ENCODE measurements at places on chromosomes 13 and 19.
A peak's percentile ranks its signal among the peaks of the same experiment; 100 is the strongest.

DNA sequence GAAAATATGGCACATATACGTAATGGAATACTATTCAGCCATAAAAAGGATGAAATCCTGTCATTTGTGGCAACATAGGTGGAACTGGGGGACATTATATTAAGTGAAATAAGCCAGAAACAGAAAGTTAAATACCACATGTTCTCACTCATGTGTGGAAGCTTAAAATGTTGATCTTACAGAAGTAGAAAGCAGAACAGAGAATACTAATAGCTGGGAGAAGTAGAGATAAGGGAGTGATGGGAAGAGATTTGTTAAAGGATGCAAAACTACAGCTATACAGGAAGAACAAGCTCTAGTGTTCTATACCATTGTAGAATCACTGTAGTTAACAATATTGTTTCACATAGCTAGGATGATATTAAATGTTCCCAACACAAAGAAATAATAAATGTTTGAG lies 68.1 kb downstream of the RUBCNL start:
- DNase-seq: no peak

- peak; percentile 63 for DNase-seq
These were observed at the start of gene FKRP for GRCh38 chr19:46745521-46746280. TSS of gene FKRP (plus strand) at chr19:46746057. CDS start at chr19:46755451, 9,394 bp downstream.

DNA sequence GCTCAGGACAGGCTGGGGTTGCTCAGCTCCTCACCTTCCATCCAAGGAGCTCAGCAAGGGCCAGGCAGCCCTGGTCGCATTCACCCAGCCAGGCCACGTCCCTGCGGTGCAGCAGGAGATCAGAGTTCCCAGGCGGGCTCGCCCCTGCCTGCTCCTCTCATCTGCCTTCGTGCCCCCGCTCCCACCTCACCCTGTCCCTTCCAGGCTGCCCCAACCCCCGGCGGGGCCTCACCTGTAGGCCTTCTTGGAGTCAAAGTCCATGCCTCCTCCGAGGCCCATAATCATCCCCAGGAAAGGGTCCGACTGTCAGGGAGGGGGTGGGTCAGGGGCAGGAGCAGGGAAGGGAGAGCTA lies 1.3 kb upstream of the RINL start:
- no peak for DNase-seq

DNA sequence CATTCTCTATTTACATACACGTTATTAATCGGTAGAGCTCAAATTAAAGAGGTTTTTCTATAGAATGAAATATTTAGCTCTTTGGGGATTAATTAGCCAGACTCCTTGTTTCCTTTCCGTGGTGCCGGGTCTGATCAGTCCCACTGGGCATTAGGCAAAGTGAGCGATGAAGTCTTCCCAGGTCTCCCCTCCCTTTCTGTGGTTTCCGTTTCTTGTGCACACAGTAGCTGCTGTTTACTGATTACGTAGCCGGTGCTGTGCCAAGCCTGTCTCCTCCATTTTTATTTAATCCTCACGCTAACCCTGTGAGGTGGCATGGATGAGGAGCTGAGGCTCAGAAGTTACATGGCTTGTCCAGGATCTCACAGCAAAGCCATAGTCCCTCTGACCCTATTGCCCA lies 9.0 kb downstream of the SLC25A15 start:
- no peak for DNase-seq

DNA sequence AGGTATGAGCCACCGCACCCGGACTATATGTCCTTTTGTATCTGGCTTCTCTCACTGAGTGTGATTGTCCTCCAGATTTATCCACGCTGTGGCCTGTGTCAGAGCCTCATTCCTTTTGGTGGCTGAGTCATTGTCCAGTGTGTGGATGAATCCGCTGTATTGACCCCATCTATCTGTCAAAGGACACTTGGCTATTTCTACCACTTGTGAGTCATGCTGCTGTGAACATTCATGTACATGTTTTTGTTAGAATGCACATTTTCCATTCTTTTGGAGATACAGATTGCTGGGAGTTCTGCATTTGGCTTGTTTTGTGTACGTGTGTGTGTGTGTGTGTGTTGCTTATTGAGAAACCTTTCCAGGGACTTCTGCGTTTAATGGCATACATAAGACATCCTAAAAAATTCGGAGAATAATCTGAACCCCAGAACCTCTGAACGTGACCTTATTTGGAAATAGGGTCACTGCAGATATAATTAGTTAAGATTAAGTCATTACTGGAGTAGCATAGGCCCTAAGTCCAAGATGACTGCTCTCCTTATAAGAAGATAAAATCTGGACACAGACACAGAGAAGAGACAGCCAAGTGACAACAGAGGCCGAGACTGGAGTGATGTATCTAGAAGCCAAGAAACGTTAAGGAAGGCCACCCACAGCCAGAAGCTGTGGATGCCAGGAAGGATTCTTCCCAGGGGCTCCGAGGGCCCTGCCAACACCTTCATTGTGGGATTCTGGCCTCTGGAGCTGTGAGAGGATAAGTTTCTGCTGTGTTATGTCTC lies 4.9 kb upstream of the GIPC3 start:
- DNase-seq: no peak

DNA sequence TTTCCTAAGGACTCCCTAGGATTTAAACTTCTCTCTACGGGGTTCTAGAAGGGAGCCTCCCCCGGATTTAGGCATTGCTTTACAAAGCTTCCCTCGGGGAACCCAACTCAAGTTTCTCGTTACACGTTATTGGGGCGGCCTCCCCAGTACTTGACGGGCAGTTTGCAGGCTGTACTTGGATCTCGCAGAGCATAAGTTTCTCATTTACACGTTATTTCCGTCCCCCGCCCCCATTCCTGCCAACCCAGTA lies 584 bp downstream of the SMG9 start:
- no peak for DNase-seq

DNA sequence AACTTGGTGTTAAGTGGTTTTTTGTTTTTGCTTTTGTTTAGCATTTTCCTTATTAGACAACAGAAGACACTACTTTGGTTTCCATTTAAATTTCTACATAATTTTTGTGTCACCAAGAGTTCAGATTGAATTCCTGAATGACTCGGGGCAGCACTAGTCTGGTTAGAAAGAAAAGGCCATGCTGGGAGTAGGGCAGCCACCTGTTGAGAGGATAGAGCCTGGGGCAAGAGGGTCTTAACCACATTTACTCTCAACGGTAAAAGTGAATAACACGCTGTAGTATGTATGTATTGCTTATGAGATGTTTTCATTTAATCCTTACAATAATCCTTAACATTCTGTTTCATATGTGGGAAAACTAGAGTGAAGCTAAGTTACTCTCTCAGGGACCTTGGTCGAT lies 71.6 kb downstream of the GPR12 start:
- no peak for DNase-seq

DNA sequence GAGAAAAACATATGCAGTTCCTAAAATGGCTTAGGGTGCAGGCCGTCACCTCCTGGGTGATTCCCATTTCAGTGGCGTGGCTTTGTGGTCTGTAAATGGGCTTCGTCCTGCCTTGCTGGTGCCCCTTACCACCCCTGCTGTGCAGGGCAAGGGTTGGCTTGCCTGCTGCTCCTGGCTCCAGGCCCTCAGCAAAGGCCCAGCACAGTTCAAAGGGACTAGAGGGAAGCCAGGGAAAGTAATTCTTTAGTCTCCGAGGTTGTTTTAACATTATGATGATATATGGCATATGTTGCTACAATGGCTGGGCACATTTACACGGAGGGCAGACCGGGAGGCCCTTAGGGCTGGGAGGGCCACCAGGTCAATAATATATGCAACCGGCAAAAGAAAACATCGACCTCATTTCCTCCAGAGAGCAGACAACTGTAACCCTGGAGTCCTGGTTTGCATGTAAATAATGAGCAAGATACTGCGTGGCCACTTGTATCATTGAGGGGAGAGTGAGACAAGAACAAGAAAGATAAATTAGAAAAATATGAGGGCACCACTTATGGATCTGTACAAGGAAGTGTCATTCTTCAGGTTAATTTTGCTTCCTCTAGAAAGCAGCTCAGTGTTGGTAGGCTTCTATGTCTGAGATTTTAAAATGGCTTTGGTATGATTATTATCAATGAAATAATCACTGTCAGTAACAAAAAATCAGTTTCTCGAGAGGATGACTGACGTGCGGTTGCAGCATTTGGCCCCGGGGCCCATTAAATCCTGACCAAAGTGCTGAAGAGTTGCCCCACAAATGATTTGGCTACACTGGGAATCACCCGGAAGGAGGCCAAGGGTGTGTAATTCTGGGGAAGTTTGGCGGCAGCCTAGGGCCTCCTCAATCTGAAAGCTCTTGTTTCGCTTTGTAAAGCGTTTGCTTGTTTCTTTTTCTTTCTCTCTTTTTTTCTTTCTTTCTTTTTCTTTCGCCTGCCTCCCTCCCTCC lies 32.8 kb upstream of the URI1 start:
- no peak for DNase-seq

DNA sequence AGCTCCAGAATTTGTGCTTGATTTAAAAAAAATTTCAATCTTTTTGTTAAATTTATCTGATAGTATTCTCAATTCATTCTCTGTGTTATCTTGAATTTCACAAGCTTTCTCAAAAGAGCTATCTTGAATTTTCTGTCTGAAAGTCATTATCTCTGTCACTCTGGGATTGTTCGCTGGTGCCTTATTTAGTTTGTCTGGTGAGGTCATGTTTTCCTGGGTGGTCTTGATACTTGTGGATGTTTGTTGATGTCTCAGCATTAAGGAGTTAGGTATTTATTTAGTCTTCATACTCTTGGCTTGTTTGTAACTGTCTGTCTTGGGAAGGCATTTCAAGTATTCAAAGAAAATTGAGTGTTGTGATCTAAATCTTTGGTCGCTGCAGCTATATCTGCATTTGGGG lies 106.3 kb downstream of the TNFSF13B start:
- DNase-seq: no peak

DNA sequence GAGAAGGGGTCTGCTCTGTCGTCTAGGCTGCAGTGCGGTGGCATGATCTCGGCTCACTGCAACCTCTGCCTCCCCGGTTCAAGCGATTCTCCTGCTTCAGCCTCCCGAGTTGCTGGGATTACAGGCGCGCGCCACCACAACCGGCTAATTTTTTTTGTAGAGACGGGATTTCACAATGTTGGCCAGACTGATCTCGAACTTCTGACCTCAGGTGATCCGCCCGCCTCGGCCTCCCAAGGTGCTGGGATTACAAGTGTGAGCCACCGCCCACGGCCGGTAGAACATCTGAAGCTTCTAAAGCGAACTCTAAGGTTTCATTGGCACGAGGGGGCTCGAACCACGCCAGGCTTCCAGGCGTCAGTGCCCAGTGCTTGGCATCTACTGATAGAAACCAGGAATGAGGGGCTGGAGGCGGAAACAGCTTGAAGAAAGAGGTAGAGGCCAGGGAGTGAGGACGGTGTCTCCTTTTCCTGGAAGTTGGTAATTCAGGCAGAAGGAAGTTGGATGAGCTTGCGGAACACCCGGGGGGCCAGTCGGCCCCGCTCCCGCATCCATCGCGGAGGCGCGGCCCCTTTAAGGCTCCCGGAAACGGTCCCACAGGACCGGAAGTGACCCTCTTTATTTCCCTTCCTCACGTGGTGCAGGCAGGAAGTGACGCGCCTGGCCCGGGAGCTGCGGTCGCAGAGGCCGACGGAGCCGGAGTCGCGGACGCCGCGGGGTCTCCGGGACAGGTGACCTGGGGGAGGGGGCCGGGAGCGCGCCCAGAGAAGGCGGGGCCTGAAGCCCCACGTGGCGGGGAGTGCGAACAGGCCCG lies at the start of gene CCDC9:
Gene CCDC9 (plus strand): TSS at position 647 of the 814 bp plus-strand sequence. CDS start 1,876 bp downstream, outside the sequence.
- peak; percentile 97 for DNase-seq

GRCh38 chr13:89688918-89689317 lies 1658.6 kb upstream of the MIR17HG start:
- no peak for DNase-seq

- no peak for DNase-seq
These were observed 98.5 kb upstream of the SOX1 start for GRCh38 chr13:111968336-111969010.

DNA sequence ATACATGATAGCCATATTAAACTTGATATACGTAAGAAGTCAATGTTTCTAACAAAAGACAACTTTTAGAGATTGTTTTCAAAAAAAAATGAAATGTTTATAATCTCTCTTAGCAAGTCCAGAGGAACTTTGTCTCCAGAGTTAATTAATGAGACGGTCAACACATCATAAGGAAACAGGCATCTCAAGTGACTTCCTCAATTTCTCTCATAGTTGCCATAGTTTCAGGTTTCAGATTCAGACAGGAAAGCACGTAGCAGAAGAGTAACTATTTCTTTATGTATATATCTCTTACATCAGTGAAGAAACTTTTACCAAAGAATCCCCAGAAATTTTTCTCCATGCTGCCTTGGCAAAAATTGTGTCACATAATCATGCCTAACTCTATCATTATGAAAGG lies 159.6 kb upstream of the ATXN8OS start:
- DNase-seq: no peak

- no peak for DNase-seq
These were observed 164.8 kb upstream of the ZNF536 start for GRCh38 chr19:30207357-30207756.

GRCh38 chr13:90902255-90902654 lies 445.2 kb upstream of the MIR17HG start:
- no peak for DNase-seq

DNA sequence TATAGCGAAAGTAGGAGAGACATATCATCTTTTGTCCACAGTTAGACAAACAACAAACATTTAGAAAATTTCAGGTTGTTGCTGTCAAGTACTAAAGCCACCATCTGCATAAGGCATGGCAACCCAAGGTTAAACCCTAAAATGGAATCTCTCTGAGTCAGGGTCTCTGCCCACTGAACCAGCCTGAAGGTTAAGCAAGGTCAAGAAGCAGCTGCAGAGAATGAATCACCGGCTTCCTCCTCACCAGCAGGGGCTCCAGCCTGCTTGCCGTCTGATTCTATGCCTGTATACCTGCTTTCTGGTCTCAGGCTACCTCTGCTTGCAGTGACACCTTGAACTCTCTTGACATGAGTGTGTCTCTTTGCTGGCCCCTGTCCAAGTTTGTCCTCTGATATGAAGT lies 726.2 kb upstream of the SGCG start:
- DNase-seq: no peak

- DNase-seq: peak; percentile 95
These were observed 170.0 kb downstream of the KDM4B start for GRCh38 chr19:5138606-5139582.

- no peak for DNase-seq
These were observed 167.5 kb upstream of the FREM2 start for GRCh38 chr13:38519229-38519911.

DNA sequence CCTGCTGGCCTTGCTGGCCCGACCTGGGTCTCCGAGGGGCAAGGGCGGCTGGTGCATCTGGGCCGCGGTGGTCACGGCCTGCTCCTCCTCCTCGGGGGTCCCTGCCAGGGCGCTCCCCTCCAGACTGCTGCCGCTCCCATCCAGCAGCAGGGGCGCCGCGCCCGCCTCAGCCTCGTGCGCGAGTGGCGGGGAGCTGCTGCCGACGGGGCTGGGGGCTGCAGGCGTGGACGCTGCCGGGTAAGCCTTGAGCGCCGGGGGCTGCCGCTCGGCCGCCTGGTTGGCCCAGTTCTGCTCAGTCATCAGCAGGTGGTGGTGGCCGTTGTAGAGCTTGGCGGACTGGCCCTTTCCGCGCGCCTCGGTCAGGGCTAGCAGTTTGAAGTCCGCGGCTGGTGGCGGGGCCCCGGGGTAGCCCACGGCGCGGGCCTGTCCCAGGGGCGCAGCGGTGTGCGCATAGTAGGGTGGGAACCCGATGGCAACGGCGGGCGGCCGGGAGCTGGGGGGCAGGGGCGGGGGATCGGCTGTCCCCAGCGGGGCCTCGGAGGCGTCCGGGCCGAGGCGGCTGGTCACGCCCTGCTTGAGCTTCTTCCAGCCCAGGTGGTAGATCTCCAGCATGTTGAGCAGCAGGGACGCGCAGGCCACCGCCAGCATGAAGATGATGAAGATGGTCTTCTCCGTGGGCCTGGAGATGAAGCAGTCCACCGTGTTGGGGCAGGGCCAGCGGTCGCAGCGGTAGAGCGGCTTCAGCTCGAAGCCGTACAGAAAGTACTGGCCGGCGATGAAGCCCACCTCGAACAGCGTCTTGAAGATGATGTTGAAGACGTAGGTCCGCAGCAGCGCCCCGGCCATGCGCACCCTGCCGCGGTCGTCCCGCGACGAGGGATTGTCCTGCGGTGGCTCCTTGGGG lies 18.6 kb downstream of the GJA3 start:
- no peak for DNase-seq

Measured in cardiac muscle cell (in vitro differentiated cells and primary cell).